ENCODE measurements at places on chromosomes 6 and 20.

GRCh38 chr20:35767683-35768481 is 3.9 kb upstream of the PHF20 start:
- peak; percentile 14 for DNase-seq

DNA sequence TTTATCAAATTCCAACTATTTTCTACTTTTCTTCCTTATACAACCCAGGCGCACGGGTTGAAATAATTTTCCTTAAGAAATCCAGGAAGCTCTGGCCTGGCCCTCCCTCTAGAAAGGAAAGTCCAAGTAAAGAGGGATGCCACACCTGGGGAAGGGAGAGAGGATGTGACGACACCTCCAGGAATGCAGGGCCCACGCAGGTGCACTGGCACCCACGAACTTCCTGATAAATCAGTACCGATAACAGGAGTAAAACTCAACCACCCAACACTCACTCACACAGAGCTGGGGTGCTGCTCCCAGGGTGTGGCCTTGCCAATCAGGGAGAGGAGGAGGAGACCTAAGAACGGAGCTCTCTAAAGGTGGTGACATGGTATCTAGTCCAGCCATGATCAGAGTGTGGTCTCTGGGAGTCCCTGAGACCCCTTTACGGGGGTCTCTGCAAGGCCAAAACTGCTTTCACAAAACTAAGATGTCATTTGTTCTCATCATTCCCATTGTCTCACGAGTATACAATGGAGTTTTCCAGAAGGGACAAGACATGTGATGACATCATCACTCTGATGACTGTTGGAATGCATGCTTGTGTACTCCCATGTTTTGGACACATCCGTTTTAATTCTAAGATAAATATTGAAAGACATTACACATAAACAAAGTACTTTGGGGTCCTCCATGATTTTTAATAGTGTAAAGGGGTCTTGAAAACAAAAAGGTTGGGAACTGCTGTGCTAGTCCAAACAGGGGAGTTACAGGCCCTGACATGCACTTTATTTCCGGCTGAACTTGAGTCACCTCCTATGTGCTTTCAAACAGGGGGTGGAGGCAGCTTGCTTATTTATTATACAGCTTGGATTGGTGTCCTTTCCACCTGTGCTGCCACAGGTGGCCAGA is 2.2 kb upstream of the PARD6B start:
- no peak for DNase-seq

DNA sequence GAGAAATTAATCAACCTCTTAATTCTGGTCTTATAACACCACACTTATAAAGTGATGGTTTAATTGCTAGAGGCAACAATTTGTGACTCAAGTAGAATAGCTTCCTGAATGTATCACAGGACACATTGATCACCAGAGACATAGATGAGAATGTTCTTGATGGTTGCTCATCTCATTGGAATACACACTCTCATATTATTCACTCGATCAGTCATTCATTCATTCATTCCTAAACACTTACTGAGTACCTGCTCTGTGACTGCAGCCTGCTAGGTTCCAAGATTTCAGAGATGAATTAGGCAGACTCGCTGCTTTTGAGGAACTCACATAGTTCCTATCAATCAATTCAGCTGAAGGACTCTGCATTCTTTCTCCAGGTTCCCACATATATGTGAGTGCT is 365.1 kb upstream of the SOX4 start:
- no peak for DNase-seq

DNA sequence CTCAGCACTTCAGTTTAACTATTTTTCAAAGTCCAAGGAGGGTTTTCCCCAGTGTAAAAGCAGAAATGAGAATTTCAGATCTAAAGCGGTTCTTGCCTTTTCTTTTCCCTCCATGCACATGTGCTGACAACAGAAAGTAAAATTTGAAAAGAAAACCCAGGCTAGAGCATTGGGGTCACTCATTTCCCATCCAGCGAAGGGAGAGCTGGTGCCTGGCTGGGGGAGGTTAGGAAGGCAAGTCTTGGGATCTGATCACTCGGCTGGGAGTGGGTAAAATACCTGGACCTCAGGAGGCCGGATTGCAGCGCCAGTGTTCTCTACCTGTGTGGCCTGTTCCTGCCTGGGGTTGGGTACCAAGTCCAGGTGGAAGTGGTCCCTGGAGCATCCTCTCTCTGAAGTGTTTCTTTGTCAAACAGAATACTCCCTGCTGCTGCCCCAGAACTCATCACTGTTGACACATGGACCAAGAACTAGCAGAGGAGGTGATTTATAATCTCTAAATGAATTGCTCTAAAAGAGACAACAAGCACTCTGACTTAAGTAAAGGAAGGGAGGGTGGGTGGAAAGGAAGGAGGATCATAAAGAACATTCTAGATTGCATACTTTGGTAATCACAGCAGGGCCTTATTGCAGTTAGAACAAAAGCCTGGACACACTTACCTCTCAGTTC is 136.0 kb downstream of the MTHFD1L start:
- no peak for DNase-seq

- DNase-seq = no peak
Measured at GRCh38 chr20:57468523-57469417, 56.2 kb downstream of the CTCFL start.

DNA sequence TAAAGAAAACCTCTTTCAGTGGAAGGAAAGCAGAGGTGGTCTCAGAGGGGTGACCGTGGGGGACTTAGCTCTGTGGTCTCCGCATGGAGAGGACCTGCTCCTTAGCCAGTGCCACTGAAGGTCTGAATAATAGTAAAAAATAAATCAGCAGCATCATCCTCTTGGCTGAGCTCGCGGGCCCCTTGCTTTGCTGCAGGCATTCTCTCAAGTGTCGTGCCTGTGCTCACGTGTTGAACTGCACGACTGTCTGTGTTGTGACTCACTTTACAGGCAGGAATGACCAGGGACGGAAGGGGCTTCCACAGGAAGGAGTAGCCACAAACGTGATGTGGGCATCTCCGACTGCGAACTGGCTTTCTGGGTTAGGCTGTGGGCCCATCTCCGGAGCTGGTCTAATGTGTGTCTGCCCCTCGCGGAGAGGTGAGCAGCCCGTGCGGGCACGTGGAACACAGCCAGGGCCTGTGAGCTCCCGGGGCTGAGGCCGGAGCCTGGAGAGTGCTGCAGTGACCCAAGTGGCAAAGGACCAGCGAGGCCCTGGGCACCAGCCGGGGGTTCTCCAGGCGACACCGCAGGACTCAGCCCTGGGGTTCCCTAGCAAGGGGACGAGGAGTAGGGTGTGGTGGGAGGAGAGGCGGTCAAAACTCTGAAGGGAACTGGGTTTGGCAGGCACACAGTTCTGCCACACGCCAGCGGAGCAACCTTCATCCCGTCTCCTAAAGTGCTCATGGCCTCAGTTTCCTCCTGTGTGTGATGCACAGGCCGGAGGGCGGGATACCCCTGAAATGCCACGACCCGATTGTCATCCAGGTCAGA is 89.2 kb downstream of the RAMACL start:
- DNase-seq = no peak

DNA sequence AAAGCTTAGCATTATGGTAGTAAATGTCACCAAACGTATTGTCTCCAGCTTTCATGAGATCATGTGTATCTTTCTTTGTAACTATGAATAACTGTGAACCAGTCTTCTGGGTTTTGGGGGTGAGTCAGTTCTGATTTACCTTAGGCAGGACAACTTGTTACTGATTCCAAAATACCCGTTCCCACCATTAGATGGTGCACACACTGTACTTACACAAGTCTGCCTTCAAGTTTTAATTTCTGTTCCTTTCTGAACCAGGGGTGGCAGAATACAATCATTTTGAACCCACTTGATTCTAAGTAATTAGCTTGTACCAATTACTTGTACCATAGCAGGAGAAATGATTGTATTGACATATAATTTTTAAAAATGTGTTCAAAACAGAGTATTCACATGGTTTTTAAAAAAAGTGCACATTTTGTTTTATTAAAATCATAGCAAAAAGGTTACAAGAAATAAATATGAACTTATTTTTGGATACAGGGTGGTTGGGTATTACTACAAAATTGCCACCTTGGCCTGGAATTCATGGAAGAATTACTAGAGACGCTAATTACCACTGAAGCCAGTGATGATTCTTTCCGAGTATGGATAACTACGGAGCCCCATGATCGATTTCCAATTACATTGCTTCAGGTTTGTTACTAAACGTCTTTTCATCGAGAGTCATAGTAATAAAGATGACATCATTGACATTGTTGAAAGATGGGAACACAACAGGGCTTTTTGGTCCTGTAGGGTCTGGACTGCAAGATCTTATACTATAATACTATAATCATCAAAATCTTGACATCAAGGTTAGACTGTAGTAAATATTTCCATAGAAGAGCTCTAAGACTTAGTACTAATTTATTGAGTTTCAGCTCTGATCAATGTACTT is 75.2 kb upstream of the GLP1R start:
- peak; percentile 1 for DNase-seq

DNA sequence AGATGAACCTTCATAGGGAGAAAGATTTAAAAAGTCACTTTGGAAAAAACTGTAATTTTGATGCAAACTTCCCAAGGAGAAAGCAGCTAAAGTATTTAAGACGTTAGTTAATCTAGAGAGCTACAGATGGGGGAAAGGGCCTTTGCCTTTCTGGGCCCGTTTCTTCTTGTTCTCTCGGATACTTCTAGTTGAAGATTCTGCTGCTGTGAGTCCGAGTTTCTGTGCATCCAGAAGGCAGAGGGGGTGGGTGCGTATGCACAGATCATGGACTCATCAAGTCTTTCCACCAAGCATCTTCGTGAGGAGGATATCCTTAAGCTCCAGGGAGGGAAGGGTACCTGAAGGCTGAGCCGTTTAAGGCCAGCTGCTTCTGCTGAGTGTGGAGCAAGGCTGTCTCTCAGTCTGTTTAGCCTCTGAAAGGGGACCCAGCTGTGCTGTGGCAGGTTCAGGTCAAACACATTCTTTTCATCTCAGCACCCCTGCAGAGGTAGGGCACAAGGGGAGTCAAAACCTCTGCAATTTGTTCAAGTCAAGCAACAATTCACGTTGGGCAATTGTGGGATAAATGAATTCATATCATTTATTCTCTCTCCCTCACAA is 4.3 kb downstream of the LAMP5 start:
- no peak for DNase-seq

DNA sequence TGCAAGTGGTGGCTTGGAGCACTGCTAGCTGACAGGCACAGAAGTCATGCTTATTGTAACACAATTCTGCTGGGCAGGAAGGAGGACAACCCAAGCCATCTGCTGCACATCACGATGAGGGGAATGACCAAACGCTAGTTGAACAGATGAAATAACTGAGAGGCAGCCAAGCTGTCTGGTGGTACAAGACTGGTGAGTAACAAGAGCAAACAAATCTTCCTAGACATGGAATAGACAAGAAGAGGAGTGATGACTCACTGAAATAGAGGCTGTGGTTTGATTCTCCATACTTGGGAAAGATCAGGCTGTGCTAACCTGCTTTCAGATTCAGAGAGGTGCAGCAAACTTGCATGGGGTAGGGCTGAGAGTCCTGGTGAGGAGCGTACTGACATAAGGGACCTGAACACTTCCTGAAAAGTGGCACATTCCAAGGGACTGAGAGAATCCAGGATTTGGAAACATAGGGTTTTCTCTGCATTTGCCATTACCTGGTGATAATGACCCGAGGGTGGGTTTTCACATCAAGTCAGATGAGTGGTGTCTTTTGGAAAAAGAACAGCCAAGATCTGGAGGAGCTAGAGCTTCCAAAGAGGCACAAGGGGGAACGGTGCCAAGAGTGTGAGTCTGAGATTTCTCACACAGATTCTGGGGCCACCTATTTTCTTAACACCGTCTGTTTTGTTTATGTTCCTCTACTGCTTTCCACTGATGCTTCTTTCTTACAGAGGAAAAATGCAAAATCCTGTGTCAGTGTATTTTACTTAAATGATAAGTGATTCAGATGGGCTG is 60.0 kb downstream of the PRL start:
- DNase-seq = no peak

DNA sequence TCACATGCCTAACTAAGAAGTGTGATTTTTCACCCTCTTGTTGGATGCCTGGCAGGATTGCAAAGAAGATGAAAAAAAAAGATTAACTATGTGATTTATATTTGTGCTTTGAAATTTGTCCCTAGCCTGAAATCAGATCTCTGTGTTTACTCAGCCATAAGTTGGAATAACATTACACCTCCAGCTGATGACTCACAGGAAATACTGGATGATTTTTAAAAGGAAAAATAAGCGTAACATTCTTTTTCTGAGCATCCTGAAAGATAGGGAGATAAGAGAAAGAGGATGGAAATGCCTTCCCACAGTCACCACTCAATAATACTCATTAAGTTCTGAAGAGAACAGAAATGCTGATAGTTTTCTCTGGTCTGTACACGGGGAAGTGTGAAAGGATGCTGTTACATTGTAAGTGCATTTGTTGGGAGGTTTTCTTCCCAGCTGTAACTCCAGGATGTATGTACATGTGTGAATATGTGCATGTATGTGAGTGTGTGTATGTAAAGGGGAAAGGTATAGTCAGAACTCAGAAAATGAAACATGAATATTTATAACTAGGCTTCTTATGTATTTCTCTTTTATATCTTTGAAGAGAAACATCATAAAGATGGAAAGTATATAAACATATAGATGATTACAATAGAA is 37.4 kb upstream of the RIPPLY2 start:
- DNase-seq = no peak

- DNase-seq = no peak
Measured at GRCh38 chr6:127298475-127298874, 31.8 kb downstream of the RNF146 start.

DNA sequence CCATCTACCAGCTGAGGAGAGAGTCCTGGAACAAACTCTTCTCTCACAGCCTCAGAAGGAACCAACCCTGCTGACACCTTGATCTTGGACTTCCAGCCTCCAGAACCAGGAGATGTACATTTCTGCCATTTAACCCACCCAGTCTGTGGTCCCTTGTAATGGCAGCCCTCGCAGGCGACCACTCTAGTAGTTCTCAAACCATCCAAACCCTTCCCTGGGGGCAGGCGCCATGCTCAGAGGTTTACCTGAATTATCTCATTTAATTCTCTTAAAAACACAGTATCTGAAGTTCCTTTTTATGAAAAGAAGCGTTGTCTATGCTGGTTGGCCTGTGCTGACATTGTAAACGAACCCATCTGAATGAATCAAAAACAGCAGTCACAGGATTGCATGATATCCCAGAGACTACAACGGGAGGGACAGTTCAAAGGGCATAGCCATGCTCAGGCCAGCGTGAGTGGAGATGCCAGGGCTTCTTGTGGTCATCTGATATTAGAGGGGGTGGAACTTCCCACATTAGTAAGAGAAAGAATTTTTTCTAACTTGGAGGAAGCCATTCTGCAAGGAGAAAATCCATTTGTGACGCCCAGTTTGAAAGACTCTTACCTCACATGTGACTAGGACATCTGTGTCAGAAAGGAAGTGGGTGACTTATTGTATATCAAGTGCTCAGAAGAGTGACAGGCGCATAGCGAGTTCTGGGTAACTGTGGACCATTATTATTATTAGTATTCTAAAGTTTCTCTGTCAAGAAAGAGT is 17.2 kb upstream of the TAGAP start:
- DNase-seq = no peak
